Activated naive CD4-positive, alpha-beta T cell treated with anti-CD3 and anti-CD28 coated beads for 36 hours (primary cell): ENCODE measurements at places on chromosomes 3 and 15. TPM values are rescaled to one million over a fixed set of nuclear protein-coding genes. Genes with fewer than 3 reads are reported as not detected.

The SEMA7A gene
- 45.7 TPM for total RNA-seq

The NR2F2 gene
- total RNA-seq: not detected

The GOLGA8M gene
- total RNA-seq: not detected

The GOLGA8G gene
- not detected for total RNA-seq

The ZPLD1 gene
- total RNA-seq: not detected

The CP gene
- not detected for total RNA-seq

The ALAS1 gene
- total RNA-seq: 35.7 TPM

The RPS27L gene
- total RNA-seq: 220 TPM

The ZMYND10 gene
- 0.54 TPM for total RNA-seq

The RBMS3 gene
- 0.84 TPM for total RNA-seq

The C15orf62 gene
- 0.10 TPM for total RNA-seq

The TMEM45A gene
- 0.22 TPM for total RNA-seq

The MESP1 gene
- total RNA-seq: 6.6 TPM

The P2RY1 gene
- total RNA-seq: 0.67 TPM

The CCR8 gene
- total RNA-seq: not detected

The GOLGA6A gene
- total RNA-seq: 0.14 TPM

The NEK11 gene
- 1.9 TPM for total RNA-seq

The LIPH gene
- total RNA-seq: not detected

The CHRFAM7A gene
- total RNA-seq: not detected

The NANOGP8 gene
- not detected for total RNA-seq

The OR4F15 gene
- not detected for total RNA-seq

The RTP3 gene
- not detected for total RNA-seq

The TTLL13 gene
- 0.26 TPM for total RNA-seq

The MCCC1 gene
- total RNA-seq: 21.0 TPM

The ALPK3 gene
- total RNA-seq: 0.02 TPM

The LSAMP gene
- not detected for total RNA-seq
